NCI-H1092 treated with DMSO at 0.1 percent for 48 hours (cell line): ENCODE measurements at places on chromosomes 11 and 22.

DNA sequence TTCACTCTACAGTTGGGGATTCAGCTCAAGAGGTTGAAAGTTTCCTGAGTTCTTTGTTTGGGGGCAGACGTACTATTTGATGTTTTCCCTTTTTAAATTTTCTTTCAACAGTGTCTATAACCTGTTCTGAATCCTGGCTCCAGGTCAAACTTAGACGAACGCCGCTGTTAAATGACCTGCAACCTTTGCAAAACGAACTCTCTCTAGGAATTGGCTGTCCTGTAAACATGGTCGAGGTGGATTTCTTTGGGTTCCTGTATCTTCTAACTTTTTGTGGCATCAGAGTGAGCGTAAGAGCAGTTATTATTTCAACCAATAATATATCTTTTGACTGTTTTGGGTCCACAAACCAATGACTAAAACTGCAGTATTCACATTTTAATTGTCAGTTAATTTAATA lies 1.6 kb downstream of the OOSP4A start:
- DNase-seq: no peak

GRCh38 chr11:86629045-86629706 lies 43.2 kb downstream of the ME3 start:
- no peak for DNase-seq

- DNase-seq: no peak
Observed at GRCh38 chr11:126076641-126077040, 14.0 kb upstream of the CDON start.

GRCh38 chr22:50694766-50695420 lies 22.3 kb downstream of the SHANK3 start:
- no peak for DNase-seq

GRCh38 chr11:117099696-117100095 lies 1.5 kb upstream of the SIK3 start:
- DNase-seq: no peak

DNA sequence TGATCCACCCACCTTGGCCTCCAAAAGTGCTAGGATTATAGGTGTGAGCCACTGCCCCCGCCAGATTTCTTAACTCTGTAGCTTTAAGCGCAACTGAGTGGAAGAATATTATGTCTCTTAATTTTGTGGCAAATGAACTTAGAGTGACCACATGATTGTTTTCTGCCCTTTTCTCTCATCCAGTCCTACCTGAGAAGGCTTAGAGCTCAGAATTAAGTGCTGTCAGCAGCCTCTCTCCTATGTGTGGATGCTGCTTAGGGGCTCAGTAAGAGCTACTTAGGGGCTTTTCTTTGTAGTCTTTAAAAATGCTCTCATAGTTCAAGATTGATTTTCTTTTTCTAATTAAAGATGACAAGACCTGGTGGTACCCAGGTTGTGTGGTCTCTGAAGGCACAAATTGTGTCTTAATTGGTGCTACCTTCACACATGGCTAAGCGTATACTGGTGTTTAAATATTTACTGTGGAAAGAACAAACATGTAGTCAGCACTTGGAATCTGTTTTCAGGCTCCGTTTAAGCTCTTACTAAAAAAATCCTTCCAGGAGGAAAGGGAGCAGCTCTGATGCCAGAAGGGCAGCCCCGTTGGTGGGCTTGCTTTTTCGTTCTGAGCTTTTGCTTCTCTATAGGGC lies 59.3 kb downstream of the DEPDC5 start:
- DNase-seq: peak; percentile 77

GRCh38 chr11:16816358-16817270 lies 78.2 kb downstream of the C11orf58 start:
- no peak for DNase-seq
